ENCODE measurements at places on chromosomes 7 and 10.

DNA sequence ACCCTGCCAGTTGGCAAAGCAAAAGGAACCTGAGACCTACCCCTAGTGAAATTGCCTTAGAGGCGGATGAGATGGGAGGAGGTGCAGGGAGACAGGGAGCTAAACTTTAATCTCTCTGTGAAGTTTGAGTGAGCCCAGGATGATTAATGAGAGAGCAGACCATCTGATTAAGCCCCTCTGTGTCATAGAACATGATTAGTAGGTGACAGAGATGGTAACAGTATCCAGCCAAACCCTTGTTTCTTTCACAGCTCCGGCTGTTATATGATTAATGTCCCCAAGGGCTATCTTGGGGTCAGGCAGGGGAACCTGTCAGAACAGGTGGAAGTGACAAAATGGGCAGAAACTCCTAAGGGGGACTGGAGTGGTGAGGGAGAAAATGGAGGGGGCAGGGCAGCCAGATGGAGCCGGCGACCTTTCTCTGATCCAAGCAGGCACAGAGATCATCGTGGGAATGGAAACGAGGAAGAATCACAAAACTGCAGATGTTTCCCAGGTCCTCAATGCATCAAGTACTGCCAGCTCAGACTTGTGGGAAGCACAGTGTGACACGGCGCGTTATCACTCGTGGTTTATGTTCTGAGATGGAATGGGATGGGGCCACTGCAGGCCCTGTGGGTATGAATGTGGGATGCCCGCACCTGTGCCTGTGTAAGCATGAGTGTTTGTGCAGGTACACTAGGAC lies 684.2 kb downstream of the LRMDA start:
- no peak for DNase-seq

GRCh38 chr7:156650042-156650441 lies 9.5 kb downstream of the RNF32 start:
- no peak for DNase-seq

DNA sequence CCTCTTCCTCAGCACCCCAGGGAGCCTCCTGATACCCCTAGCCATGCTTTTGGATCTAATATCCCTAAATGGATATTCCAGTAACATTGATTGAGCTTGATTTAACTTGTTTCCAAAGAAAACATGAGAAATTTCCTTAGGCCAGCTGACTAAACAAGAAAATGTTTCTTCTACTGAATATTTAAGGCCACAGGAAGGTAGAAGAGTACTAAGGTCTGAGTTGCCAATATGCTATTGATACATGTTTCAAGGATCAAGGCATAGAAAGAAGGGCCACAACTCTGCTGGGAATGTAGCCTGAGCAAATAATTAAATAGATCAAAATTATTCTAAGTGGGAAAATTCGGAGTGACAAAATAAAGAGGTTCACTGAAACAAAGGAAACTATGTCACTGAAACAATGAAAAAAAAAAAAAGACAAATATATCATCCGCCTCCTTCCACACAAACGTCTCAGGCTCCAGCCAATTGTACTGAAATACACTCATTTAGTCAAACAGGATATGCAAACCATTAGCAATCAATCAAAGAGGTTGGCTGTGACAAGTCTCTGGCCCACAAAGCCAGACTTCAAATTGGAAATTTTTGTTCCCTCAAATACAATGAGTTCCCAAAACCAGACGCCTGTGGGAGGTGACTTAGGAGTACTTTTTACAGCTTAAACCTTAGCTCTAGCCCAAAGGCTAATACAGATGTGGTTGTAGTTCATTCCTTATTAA lies 396.2 kb downstream of the HTR7 start:
- no peak for DNase-seq

GRCh38 chr7:22356010-22356691 lies 803 bp downstream of the RAPGEF5 start:
- DNase-seq: no peak

DNA sequence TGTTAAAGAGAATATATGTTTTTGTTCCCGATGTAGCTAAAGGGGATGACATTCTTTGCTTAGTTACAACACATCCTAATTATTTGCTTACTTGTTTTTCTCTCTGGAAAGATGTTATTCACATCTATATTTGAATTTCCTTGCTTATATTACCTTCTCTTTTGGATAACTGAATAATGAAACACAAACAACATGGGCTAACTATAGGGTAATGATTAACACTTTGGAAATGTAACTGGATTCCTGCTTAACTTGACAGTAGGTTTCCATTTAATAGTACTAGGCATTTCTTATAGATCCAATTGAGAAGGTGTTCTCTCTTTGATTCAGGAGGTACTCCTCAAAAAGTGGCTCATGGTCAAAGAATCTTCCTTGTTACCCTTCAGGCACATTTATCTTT lies 141.1 kb downstream of the CCSER2 start:
- no peak for DNase-seq

GRCh38 chr10:57098146-57098545 lies 737.1 kb upstream of the ZWINT start:
- no peak for DNase-seq

DNA sequence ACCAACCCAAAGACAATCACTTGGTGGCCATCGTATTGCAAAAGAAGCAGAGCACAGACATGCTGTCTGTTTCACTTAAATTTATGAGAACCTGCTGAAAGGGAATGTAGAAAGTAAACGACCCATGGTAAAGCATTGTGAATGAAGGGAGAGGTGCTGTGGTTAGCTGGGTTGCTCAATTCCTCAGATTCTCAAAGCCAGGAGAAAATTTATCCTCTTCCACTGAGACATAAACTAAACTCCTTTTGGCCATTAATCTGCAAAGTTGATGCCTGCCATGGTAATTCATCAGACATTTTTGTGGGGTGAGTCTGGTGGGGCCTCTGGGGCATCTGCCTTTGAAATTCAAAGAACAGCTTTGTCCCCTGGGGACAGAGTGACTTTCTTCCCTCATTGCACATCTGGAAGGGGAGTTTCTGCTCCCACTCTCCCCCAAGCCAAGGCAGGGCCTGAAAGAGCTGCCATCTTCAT lies 951.0 kb downstream of the LRMDA start:
- DNase-seq: peak; percentile 32

- DNase-seq: no peak
These were observed 56.8 kb downstream of the CHCHD3 start for GRCh38 chr7:133025056-133025455.

DNA sequence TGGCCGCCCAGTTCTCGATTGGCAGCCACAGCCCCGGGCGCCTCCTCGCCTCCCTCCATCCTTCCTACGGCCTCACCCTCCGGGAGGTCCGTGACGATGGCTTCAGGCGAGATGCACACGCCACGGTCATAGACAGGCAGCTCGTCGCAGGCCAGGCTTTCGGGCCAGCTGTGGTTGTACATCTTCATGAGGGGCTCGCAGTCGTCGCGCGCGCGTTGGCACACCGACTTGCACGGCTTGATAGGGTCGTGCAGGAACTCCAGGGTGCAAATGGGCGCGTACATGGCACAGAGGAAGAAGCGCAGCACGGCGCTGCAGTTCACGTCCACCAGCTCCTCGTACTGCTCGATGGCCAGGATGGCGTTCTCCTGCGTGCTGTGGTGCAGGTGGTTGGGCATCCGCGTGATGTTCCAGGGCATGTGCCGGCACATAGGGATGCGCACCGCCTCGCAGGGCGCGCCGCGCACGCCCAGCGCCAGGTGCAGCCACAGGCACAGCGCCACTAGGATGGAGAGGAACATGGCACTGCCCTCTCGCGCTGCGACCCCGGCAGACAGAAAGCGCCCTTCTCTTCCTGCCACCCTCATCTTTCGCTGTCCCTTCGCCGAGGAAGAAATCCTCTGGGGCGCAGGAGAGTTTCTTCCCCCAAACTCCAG lies 472 bp downstream of the SFRP4 start:
- DNase-seq: no peak

- no peak for DNase-seq
These were observed 65.1 kb downstream of the MET start for GRCh38 chr7:116736927-116737715.

GRCh38 chr7:12436896-12437535 lies 33.4 kb upstream of the VWDE start:
- no peak for DNase-seq

DNA sequence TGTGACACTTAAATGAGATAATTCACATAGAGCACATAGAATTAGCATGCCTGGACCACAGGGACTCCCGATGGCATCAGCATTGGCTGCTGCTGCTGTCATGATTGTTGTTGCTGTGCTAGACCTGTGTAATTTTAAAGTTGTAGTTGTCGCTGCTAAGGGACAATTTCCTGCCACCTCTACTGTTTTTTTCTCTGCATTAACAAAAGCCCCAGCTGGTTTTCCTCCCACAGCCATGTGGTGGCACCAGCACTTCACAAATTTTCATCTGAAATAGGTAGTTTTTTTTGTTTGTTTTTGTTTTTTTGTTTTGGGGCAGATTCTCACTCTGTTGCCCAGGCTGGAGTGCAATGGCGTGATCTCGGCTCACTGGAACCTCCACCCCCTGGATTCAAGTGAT lies 25.4 kb upstream of the PRXL2A start:
- peak; percentile 28 for DNase-seq

DNA sequence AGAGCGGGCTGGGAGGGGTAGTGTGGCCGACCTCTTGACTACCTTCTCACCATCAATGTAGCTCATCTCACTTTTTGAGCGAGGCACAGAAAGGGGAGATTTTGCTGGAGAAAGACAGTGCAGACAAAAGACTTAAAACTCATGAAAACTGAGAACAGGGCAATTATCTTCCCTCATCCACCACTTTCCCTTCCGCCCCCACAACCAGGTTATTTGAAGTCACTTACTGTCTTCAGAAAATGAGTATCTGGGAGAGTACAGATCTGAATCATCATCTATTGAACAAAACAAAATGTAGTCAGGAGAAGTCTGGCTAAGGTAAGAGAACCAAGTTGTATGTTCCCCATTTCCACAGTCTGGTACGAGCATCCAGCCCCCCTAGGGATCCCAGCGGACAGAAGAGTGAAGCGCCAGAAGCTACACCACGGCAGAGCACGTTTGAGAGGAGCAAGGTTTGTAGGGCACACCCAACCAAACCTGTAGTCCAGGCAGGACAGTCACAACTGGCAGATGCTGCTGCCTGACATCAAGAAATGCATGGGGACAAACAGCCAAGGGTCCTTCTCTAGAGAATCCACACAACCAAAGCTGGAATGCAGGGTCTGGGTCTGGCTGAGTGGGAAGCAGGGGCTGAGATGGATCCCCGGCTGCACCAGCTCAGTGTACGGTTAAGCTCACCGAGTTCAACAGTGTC lies 93.4 kb upstream of the PDLIM1 start:
- no peak for DNase-seq

DNA sequence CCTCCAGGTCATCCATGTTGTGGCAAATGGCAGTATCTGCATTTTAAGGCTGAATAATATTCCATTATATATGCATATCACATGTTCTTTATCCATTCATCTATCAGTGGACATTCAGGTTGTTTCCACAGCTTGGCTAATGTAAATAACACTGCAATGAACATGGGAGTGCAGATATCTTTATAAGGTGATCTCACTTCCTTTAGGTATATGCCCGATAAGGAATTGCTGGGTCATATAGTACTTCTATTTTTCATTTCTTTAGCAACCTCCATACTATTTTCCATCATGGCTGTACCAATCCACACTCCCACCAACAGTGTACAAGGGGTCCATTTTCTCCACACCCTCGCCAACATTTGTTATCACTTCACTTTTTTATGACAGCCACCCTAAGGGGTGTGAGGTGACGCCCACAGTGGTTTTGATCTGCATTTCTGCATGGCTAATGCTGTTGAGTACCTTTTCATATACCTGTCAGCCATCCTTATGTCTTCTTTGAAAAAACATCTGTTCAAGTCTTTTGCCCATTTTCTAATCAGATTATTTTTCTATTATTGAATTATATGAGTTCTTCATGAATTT lies 18.9 kb downstream of the ABI1 start:
- DNase-seq: no peak

DNA sequence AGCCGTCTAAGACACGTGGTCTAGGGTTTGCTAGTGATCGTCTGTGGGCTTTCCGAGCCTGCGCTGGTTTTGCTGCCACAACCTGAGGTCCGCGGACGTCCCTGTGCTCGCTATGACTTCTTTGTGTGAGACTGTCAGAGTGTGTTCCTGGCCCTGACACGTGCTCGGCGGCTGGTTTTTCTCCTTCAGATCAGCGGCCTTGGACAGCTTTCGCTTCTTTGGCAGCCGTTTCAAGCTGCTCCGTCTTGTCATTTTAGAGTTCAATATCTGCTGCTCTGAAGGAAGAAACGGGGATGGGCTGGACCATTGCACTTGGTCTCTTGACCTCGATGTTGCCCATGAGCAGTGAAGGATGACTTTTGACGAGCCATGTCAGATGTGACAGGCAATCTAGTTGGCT lies 147.3 kb downstream of the MGMT start:
- no peak for DNase-seq

- no peak for DNase-seq
These were observed 113.2 kb downstream of the CDC14C start for GRCh38 chr7:49037346-49038210.

DNA sequence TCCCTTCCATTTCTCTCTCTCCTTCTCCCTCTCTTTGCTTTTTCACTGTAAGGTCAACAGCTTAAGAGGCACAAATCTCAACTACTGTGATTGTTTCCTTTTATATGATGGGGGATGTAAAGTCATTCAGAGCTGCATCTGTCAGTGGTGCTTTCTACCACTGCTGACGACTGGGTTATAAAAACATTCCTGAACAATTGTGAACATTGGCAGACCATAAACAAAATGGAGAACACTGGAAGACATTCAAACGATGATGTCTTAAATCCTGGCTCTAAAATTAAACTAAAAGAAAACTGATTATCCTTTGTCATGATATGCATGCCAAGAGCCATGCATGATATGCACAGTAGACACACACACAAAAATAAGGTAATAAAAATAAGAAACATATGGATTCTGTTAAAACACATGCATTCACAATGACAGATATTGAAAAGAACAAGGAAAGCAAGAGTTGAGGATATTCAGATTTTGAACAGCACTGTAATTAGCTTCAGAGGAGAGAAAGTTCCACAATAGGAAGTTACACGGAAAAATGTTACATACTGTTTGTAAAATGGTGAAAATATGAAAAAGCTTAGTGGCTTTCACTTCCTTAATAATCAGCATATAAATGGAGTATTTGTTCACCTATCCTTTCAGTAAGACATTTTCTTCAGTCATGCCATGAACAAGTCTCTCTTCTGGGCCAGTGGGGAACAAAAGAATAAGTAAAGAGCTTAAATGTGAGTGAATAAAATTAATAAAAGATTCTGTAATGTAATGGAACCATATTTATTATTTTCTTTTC lies 89.2 kb downstream of the RNLS start:
- no peak for DNase-seq

DNA sequence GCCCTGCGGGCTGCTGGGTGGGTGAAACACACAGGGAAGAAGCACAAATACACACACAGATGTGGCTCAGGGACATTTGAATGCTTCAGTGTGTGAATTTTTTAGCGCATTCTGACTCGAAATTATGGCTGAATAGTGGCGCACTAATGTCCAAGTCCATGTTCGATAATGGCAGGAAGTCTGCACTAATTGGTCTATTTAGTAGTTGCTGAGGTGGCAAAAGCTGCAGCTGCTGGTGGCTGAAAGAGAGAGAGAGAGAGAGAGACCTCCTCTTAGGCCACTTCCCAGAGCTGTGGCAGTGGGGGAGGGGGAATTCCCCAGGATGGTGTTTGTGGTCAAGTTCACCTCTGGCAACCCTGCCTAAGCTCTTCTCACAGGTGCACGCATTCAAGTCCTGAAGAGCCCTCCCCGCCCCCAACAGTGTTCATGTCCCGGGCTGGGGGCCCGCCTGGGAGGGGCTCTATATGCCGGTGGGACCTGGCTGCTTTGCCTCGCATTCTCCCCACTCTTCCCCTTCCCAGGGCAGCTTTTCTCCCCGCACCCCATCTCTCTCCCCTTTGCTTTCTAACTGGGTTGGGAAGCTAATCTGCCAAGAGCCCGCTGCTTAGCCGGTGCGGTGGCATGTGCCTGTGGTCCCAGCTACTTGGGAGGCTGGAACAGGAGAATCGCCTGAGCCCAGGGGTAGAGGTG lies 6.0 kb upstream of the MNX1 start:
- no peak for DNase-seq

Measured in AG08396 (cell line).